Esophagus muscularis mucosa (tissue), 4 donors: ENCODE measurements at places on chromosomes 5 and 9. TPM values are rescaled to one million over a fixed set of nuclear protein-coding genes. Genes with fewer than 3 reads are reported as not detected.
A peak's percentile ranks its signal among the peaks of the same experiment; 100 is the strongest.

DNA sequence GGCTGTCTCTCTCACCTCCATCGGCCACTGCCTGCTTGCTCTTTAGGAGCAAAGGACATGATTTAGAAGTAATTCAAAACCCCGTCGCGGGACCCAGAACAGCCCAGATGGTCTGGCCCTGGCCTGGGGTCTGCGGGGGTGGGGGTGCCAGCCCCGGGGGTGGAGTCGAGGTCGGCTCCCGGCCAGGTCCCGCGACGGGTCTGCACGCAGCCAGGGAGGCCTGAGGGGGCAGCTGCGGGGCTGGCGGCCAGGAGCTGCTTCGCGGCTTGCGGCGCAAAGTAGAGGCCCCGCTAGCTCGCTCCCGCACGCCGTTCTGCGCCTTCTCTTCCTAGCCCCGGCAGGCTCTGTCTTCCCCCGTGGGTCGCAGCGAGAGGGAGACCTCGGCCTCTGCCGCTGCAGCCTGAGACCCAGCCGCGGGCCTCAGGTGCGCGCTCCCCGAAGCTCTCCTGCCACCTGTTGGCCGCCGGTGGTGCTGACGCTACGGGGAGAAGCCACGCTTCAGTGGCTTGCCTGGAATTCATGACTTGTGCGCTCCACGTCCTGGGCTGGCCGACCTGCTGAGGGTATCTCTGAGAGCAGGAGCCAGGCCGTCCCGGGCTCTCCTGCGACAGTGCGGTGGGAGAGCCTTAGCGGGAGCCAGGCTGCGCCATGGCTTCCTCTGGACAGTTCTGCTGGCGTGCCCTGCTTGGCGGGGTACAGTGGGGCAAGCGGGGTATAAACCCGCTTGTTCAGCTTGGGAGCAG, 157.2 kb upstream of the PITX1 start:
- no peak overlapping the region for H3K27ac ChIP-seq
- peak; percentile 92 for DNase-seq
- peaks cover 11% of the 10 kb centered on the region for H3K27me3 ChIP-seq
- peaks cover 11% of the 10 kb centered on the region for H3K4me1 ChIP-seq

DNA sequence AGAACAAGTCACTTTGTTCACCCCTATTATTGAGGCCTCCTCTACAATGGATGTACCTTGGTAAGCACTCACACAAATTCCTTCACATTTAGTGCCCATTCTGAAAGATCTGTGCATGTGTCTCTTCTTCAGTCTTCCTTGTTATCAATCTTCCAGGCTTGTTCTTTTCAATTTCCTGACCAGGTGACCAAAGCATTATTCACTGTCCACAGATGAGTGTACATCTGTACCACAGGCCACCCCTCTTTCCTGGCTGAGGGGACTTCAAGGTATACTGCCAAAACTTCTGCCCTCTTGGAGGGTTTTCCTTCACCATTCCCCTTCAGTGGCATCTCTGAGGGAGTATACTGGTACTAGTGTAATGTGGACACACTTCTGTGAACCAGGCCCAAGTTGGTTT, 25.5 kb upstream of the STOM start:
- no peak overlapping the region for H3K27ac ChIP-seq
- H3K4me1 ChIP-seq: no peaks in the 10 kb centered on the region
- no peaks in the 10 kb centered on the region for H3K36me3 ChIP-seq
- no peak overlapping the region for H3K4me3 ChIP-seq
- H3K27me3 ChIP-seq: no peaks in the 10 kb centered on the region

DNA sequence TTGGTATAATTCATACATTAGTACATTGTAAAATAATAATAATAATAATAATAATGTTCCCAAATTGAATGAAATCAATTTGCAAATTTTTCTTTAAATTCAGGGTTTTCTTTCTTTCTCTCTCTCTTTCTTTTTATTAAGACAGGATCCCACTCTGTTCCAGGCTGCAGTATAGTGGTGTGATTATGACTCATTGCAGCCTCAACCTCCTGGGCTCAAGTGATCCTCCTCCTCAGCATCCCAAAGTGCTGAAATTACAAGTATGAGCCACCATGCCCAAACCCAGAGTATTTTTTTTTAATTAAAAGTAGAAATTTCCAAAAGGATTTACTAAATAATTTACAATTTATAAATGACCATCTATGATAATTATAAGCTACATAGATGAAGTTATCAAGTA, 117.7 kb downstream of the HOMER1 start:
- no peak overlapping the region for H3K4me3 ChIP-seq
- no peaks in the 10 kb centered on the region for H3K4me1 ChIP-seq
- DNase-seq: no peak
- H3K27ac ChIP-seq: no peak overlapping the region

DNA sequence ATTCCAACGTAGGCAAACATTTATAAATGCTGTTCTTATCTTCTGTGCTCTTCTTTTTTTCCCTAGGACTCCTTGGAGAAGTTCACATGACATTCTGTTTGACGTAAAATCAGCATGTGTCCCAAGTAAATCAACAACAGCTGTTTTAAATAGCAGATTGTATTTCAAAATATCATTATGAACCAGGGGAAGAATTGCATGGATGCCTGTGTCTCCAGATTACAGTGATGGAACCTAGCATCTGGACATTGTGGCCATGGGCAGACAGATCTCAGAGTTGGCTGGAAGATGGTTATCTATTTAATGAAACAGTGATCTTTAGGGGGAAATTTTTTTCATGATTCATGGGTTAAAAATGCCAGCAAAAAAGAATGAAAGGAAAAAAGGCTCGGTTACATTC, 222.0 kb downstream of the MAN2A1 start:
- no peaks in the 10 kb centered on the region for H3K36me3 ChIP-seq
- H3K4me1 ChIP-seq: peaks cover 15% of the 10 kb centered on the region
- no peak overlapping the region for H3K27ac ChIP-seq

GRCh38 chr9:87554976-87555375, 57.3 kb downstream of the DAPK1 start:
- no peak overlapping the region for H3K4me3 ChIP-seq
- H3K4me1 ChIP-seq: peaks cover 97% of the 10 kb centered on the region
- peak overlapping the region; percentile 58 for H3K27ac ChIP-seq
- H3K27me3 ChIP-seq: no peaks in the 10 kb centered on the region
- H3K36me3 ChIP-seq: no peaks in the 10 kb centered on the region

DNA sequence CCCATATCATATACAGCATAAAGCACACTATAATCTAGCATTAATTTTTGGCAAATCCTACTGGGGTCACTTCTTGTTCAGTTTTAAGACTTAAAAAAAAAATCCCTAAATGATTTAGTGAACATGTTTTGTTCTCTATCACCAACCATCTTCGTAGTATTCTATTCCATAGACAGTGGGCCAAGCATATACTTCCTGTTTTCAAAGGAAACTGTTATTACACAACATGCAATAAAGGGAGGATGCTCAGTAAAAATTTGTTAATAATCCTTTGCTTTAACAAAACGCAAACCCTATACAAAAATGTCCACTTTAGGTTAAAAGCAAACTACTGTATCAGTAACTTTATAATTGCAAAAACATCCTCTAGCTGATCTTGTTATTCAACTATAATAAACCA, 13.0 kb downstream of the CCNH start:
- H3K36me3 ChIP-seq: peaks cover 94% of the 10 kb centered on the region
- no peaks in the 10 kb centered on the region for H3K27me3 ChIP-seq
- H3K4me1 ChIP-seq: peaks cover 2% of the 10 kb centered on the region
- no peak for DNase-seq
- peak overlapping the region; percentile 16 for H3K27ac ChIP-seq
- H3K4me3 ChIP-seq: no peak overlapping the region

Gene CEL
- total RNA-seq: 0.17 TPM

Gene OBP2B
- total RNA-seq: not detected

Gene ABO
- total RNA-seq: 0.33 TPM

Gene PCDHA7
- 1.0 TPM for total RNA-seq

Gene ECM2
- 9.1 TPM for total RNA-seq
